ENCODE measurements at places on chromosomes 2 and 18.

DNA sequence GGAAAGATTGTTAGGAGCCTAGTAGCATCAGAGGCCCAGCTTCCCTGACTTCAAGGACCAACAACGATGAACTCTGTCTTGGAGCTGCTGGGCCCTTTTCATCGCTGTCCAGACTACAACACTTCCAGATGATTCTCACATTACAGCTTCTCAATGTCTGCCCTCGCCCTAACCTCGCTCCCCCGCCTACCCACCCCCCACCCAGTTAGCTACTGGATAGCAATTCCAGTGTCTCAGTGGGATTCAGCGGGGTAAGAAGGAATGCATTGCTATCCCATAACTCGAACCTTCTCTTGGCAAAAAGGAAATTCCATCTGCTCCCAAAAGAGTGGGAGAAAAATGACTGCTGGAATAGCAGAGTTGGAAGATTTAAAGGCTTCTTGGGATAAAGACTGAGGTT is 65.0 kb downstream of the RPL37A start:
- no peak for DNase-seq

- no peak for DNase-seq
Measured at GRCh38 chr18:59945544-59945943, 45.7 kb downstream of the PMAIP1 start.

DNA sequence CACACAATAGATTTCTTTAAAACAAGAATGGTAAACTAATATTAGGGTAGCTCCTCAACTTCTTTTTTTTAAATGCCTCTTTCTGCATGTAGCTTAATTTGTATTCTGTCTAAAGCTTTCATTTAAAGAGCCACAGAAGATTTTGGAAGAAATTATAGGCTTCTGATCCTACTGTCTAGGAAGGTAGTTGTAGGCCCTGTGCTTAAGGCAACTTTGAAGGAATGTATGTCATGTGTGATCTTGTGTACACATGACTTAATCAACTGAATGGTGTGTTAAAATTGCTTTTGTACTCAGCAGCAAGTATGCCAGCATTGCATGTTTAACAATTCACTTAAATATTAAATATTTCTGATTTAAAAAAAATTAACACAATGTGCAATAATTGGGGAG is 51.5 kb upstream of the LYPD6 start:
- no peak for DNase-seq

DNA sequence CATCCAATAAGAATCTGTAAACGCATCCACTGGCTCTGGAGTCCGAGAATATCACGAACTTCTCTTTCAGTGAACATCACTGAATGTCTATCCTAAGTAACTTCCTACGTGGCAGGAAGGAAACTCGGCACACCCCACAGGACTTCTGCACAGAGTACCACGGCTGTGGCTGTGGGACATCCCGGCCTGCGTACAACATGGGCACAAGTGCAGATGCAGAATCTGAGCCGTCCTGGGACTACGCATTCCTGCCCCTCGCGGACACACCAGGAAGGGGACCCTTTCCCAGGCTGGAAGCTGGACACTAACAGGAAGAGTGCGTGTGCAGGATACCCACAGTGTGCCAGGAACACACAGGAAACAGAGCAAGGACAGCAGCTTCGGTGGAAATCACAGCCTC is 60.6 kb downstream of the ZNF516 start:
- no peak for DNase-seq

DNA sequence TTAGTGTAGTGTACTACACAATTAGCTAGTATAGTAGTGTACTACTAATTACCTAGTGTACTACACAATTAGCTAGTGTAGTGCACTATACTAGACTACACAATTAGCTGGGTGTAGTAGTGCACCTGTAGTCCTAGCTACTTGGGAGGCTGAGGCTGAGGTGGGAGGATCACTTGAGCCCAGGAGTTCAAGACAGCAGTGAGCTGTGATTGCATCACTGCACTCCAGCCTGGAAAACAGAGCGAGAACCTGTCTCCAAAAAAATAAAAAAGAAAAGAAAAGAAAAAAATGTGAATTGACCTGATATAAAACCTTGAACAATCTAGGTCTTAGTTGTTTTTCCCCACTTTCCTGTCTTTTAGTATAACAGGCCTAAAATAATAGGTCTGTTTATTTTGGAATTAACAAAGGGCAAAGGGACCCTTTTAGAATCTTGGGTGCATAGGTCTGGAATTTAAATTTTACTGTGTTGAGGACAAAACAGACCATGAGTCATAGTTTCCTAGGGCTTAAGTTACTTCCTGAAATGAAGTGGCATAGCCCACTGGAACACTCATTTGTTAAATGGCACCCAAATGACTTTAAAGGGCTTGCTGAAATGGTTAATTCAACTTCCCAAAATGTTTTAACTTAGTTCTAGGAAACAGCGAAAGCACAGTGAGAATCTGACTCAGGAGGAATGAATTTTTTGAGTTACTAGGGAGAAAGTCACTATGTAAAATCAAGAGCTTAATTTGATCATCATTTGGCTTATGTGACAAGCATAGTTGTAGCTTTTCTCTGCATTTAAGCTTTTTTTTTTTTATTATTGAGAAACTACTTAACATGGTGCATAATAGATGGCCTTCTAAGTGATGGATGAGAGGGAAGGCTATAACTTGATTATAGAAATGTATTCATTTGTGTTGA is 50.7 kb upstream of the ARL5A start:
- no peak for DNase-seq

- DNase-seq: peak; percentile 90
Measured at GRCh38 chr18:24051031-24051947, 36.7 kb downstream of the TTC39C start.

DNA sequence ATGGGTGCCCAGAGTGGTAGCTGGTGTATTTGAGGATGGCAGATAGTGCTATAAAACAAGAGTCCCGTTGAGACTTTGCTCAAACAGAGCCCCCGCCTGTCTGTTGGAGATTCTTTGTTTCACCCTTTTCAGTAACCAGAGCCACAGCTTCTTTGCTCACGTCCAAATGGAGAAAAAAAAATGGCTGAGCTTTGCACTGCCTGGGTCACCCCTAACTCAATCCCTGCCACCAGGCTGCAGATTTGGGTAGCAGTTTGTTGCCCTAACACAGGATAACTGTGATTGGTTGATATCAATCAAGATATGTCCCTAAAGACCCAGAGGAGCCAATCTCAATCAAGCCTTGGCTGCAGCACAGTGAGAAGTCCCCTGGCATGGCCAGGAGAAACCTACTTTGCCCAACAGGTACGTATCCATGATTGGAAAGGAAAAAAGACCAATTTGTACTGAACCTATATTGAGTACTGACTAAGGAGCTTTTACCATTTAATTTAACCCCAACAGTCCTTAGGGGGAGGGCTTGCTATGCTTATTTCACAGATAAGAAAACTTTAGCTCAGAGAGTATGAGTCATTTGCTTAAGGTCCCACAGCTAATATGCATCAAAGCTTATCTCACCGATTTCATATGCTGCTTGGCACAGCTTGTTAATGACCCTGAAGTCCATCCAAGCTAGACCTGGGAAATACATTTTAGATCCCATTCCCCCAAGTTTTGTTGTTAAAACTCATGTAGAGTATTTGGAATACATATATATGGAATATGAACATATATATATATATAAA is 72.0 kb upstream of the SH3BP4 start:
- DNase-seq: peak; percentile 96

GRCh38 chr2:236161082-236161462 is 7.1 kb downstream of the GBX2 start:
- no peak for DNase-seq

- peak; percentile 82 for DNase-seq
Measured at GRCh38 chr2:40611196-40611595, 159.3 kb upstream of the SLC8A1 start.

GRCh38 chr18:33957707-33958106 is 267.0 kb downstream of the NOL4 start:
- no peak for DNase-seq

- DNase-seq: peak; percentile 45
Measured at GRCh38 chr2:21757805-21758430, 634.1 kb downstream of the TDRD15 start.

- DNase-seq: peak; percentile 1
Measured at GRCh38 chr2:116510117-116510671, 1304.3 kb upstream of the DDX18 start.

GRCh38 chr18:78774741-78775141 is 204.9 kb upstream of the SALL3 start:
- no peak for DNase-seq

GRCh38 chr2:224165901-224166319 is 126.8 kb upstream of the SERPINE2 start:
- peak; percentile 6 for DNase-seq

DNA sequence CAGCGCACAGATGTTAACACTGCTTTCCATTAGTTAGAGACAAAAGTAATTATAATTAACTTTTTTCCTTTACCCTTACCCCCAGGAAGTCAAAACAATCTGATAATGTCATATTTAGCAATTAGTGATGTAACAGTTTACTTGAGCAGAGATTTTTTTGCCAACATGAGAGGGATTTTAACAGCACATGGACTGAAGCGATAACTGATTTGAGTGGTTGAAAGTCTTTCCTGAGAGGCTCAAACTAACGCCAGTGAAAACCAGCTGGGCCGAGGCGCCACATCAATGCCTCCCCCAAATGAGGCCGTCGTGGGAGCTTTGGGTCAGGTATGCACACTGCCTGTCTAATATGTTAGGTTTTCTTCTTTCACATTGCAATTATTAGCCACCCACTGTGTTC is 469.9 kb upstream of the SMIM21 start:
- DNase-seq: no peak

DNA sequence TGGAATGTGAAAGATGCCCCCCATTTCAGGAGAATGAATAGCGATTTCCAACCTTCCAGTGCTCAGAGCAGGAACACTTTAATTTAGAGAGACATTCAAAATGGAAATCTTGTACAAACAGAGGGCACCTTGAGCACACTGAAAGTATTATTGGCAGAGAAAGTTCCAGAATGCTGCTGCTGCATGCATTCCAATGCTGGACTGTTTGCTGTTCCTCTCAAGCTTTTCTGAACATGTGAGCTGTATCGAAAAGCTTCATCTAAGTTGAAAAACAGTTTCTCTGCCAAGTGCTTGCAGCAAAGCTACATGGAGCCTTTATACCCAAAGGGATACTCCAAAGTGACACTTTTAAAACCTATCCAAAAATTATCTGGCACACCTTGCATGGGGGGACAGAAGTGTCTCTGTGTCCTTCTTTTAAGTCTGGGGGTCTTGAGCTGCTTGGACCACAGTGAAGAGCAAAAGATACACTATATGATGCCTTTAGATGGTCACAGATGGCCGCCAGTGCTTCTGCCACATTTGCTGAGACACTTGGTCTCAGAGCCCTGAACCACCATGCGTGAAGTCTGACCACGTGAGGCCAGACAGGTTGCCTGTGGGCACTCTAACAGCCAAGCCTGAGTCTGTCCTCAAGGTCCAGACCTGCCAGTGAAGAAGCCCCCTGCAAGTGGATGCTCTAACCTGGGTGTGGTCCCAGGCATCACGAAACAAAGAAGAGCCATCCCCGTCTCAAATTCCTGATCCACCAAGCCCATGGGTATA is 18.8 kb downstream of the UXS1 start:
- DNase-seq: no peak

DNA sequence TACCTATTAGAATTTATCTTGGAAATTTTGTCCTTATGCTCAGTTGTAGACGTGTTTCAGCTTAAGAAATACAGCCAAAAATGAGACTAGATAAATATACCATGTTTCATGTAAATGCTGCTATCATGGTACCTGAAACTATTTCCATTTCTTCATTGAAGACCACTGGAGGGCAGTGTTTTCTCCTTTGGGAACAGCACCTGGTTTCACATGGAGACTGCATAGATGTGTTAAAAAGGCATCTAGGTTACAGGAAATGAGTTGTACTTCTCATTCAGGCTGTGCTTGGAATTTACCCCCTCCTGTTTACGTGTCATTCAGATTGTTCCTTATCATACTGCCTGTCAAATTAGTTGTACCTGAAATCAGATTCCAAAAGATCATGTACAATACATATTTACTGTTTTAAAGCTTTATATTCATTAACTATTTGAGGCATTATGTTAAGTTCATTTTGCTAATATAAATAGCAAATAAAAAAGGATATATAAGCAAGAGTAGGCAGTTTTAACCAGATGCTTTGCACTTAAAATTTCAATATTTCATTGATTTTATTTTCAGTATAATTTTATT is 57.3 kb upstream of the PSMD14 start:
- peak; percentile 55 for DNase-seq

- peak; percentile 57 for DNase-seq
Measured at GRCh38 chr2:120109186-120110061, 96.5 kb downstream of the EPB41L5 start.

DNA sequence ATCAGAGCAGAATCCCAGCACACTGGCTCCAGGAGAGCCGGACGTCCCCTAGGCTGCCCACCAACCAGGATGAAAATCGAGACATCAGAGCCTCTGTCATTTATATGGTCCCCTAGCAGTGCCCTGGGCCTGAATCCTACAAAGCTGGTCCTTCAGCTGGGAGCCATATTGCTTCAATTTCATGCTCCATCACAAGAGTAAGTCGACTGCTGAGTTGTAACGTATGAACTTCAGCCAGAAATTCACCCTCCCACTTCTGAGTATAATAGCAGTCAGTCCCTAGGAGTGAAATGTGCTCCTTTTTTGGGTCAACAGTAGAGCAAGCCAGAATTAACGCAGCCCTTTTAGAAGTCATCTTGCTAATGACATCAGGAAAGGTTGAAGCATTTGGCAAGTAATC is 126.4 kb downstream of the CCBE1 start:
- DNase-seq: no peak

- DNase-seq: no peak
Measured at GRCh38 chr2:239310401-239311061, 90.3 kb downstream of the HDAC4 start.

GRCh38 chr2:8452296-8452695 is 229.6 kb upstream of the ID2 start:
- no peak for DNase-seq

DNA sequence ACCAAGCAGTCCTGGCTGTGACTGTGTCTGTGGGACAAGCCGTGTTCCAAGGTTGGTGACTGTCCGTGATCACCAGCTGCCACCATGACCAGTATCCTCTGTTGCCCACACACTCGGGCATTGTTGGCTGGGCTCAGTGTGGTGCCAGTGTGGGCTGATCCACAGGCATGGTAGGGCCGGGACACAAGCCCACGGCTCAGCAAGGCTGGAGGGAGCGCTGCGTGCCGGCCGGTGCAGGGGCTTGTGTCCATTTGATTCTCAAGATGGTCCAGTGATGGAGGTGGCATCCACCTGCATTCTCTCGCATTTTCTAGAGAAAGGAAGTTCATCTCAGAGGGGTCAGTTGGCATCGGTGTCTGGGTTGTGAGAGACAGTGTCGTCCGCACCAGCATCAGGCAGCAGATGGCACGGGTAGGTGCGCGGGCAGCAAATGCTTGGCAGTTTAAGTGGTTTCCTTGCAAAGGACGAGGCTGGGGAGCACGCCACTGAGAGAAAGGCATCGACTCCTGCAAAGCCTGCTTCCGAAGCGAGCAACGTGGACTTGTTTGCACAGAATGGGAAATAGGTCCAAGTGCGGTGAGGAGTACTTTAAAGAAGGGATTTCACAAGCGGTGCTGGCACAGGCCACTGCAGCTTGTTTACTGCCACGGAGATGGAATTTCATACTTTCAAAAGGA is 20.9 kb downstream of the TWIST2 start:
- DNase-seq: peak; percentile 74

DNA sequence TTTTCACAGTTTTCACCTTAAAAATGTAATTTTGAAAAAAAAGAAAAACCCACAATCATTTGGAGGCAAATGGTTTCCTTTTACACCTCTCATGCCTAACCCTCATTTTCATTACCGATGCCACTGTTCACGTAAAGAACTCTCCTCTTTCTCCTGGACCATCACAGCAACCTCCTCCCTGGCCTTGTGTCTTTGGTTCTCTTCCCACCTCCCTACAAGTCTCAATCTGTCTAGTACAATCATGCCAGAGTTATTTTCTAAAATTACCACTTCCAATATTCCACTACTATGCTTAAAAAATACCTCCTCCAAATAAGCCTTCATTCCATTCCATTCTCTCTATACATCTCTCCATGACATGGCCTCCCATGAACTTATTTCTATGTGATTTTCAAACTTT is 77.9 kb upstream of the RIT2 start:
- no peak for DNase-seq
